ENCODE measurements at places on chromosomes 6 and 20. TPM values are rescaled to one million over a fixed set of nuclear protein-coding genes. Genes with fewer than 3 reads are reported as not detected.

PDYN gene
- not detected for total RNA-seq

DEFB127 gene
- total RNA-seq, result not detected

SLC44A4 gene
- total RNA-seq, result 0.14 TPM

LHFPL5 gene
- total RNA-seq, result not detected

CALHM5 gene
- total RNA-seq, result 0.06 TPM

All from A549 treated with CpdA at 1 μM for 4 hours (cell line).